ENCODE measurements at places on chromosomes 2 and 18.

GRCh38 chr2:98739020-98739419 lies 8.1 kb upstream of the MGAT4A start:
- H3K4me1 ChIP-seq: no peaks in the 10 kb centered on the region
- no peaks in the 10 kb centered on the region for H3K27me3 ChIP-seq
- no peak overlapping the region for H3K27ac ChIP-seq
- H3K4me3 ChIP-seq: no peak overlapping the region

DNA sequence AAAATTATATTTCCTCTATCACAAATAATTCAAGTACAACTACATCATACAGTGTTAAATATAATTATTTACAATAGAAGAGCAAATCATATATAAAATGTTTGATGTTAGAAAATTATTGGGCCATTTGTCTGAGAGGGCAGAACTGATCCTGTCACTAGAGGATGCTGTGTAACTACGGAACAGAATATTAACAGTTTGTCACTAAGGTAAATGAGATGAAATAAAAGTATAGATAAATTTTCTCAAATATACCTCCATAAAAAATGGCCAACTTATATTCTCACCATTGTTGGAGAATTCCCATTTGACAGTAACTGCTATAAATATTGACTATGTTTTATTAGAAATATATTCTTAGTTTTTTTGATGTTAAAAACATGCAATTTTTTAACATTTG lies 1067.4 kb upstream of the DDX18 start:
- no peaks in the 10 kb centered on the region for H3K4me1 ChIP-seq
- H3K27ac ChIP-seq: no peak overlapping the region
- DNase-seq: no peak
- no peaks in the 10 kb centered on the region for H3K27me3 ChIP-seq
- H3K36me3 ChIP-seq: no peaks in the 10 kb centered on the region

- no peaks in the 10 kb centered on the region for H3K36me3 ChIP-seq
- H3K27ac ChIP-seq: no peak overlapping the region
- no peaks in the 10 kb centered on the region for H3K4me1 ChIP-seq
- H3K4me3 ChIP-seq: no peak overlapping the region
- H3K27me3 ChIP-seq: no peaks in the 10 kb centered on the region
- DNase-seq: no peak
These were observed 28.4 kb upstream of the NABP1 start for GRCh38 chr2:191649519-191649918.

DNA sequence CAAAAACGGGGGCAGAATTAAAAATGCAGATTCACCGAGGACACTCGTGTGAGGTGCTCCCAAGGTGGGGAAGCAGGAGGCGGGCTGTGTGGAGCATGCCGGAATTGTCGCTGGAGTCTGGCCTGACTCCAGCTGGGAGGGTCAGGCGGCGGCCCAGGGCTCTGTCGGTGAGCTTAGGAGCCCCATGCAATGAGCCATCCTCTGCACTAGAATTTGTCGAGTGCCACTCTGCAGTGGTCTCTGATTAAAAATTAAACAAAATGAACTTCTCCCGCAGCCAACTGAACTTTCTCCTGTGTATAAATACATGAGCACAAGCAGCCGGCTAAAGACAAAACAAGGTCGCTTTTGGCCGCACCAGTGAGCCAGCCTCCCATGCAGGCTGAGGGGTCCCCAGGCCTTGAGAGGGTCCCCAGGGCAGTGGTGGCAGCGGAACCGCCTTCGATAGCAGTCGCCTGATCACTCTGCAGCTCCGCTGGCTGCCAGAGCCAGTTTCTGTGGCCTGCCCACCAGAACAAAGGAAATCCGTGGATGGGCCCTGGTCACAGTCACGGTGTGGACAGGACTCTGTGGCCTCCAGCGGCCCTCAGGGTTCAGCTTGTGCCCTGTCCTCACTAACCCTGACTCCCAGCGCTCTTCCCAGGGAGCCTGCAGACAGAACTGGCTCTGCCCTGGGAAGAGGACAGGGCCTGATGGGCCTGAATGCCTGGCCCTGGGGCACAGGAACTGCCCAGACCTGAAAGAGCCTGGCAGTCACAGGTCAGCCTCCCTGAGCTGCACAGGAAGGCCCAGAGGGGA lies 201.3 kb downstream of the EIPR1 start:
- no peak overlapping the region for H3K27ac ChIP-seq
- no peaks in the 10 kb centered on the region for H3K4me1 ChIP-seq
- H3K4me3 ChIP-seq: no peak overlapping the region
